ENCODE measurements at places on chromosomes 2 and 18. TPM values are rescaled to one million over a fixed set of nuclear protein-coding genes. Genes with fewer than 3 reads are reported as not detected.

TCF23 gene
- total RNA-seq = not detected

POTEI gene
- total RNA-seq = not detected

DSG3 gene
- 0.05 TPM for total RNA-seq

DNA sequence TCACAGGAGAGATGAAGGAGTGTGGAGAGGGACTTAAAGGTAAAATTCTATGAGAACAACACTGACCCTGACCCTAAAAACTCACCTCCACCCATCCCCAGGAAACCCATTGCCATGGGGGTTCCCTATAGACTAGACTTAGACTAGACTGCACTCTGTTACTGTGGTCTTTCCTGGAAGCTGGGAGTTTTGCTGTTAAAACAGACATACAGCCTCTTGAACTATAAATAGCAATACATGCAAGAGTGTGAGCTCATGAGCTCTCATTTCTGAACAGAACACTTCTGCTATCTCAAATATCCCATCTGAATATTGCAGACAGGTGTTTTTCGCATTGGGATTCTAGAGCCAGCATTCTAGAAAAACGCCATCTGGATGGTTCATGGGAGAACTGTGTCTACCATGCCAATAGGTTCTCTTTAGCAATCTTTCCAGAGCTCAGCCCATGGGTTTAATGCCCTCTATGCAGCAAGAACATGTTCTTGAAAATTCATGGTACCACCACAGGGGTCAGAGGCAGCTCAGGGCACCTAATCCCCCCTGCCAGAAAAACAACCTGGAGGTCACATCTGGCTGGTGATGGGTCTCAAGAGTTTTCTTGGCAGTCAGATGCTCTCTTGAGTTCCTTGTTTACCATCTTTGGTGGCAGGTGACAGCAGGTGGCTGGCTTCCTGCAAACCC is 51.9 kb downstream of the SLC14A2 start:
- no peak for DNase-seq

DNA sequence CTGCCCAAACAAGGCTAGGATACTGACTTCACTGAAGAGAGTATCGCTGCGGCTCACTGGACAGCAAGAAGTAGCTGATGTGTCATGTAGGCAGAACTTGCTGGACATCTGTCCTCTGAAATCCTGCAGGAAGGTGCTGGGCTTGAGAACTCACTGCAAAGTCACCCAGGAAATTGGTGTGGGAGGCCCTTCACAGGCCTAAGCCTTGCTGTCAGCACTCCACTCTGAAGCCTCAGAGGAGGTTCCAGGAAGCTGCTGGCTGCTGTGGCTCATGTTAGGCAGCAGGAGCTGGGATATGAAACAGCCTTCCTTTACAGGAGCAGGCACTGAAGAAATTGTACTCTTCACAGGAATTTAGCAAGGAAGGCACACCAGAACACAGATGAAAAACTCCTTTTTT is 88.3 kb upstream of the CCDC68 start:
- no peak for DNase-seq

DNA sequence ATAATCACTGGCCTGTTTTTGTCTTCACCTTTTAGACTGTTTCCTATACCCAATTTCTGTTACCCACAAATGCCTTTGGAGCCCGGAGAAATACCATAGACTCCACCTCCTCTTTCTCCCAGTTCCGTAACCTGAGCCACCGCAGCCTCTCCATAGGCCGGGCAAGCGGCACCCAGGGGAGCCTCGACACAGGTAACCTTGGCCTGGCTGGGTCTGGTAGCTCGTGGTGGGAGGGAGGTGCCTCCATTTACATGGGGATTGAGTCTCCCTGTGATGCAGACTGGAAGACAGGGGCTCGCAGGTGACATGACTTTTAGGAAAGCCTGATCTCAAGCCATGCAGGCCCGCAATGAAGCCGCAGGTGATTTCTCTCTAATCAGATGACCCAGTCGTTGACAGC is 100.6 kb downstream of the CABLES1 start:
- DNase-seq = no peak

DNA sequence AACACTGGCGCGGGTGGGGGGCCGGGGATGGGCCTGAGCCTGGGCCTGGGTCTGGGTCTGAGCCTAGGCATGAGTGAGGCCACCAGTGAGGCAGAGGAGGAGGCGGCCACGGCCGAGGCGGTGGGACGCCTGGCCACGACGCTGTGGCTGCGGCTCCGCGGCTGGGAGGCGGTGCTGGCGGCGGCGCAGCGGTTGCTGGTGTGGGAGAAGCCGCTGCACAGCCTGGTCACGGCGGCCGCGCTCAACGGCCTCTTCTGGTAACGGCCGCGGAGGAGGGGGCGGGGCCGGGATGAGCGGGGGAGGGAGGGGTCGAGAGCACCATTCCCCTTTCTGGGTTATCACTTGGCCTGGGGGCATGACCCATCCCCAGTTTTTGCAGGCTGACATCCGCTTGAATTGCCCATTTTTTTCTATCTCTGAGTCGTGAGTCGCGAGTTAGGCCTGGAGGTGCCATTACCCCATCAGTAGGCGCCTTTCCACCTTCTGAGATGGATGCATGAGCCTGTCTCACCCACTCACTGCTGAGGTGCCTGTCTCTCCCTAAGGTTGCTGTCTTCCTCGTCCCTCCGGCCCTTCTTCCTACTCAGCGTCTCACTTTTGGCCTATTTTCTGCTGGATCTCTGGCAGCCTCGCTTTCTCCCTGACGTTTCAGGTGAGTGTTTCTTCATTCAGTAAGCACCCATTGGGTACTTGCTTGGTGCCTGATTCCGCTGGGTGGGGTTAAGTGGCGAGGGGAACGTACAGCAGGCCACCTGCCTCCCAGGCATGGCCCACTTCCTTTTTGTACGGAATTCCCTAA is 501 bp downstream of the RETREG2 start:
- no peak for DNase-seq

GRCh38 chr18:23237524-23238151 is 102.4 kb downstream of the CABLES1 start:
- DNase-seq = peak; percentile 51

Data from renal cortical epithelial cell (primary cell).